ENCODE measurements at places on chromosomes 1 and 21. TPM values are rescaled to one million over a fixed set of nuclear protein-coding genes. Genes with fewer than 3 reads are reported as not detected.

AZIN2 gene
- total RNA-seq = 1.4 TPM

PBX1 gene
- total RNA-seq = 7.0 TPM

HMCN1 gene
- total RNA-seq = 9.6 TPM

TDRD10 gene
- total RNA-seq = 2.9 TPM

LCE2C gene
- total RNA-seq = not detected
